ENCODE measurements at places on chromosomes 16 and 17.
A peak's percentile ranks its signal among the peaks of the same experiment; 100 is the strongest.

DNA sequence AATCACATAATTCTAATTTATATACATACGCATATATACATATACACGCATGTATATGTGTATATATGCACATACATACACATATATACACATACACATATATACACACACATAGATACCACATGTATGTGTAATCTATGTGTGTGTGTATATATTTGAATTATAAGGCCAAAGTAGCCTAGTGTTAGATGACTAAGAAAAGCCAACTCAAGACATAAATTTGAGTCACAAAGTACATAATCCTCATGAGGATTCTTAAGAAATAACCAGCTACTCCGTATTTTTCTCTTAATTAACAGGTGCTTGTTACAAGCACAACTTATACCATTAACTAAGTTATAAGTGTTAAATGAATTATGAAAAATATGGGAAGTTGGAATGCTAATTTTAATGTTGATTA is 84.9 kb downstream of the CACNG1 start:
- DNase-seq: no peak

GRCh38 chr16:82636485-82636884 is 9.7 kb downstream of the CDH13 start:
- no peak for DNase-seq

GRCh38 chr17:5468075-5468473 is 708 bp downstream of the DHX33 start:
- no peak for DNase-seq

DNA sequence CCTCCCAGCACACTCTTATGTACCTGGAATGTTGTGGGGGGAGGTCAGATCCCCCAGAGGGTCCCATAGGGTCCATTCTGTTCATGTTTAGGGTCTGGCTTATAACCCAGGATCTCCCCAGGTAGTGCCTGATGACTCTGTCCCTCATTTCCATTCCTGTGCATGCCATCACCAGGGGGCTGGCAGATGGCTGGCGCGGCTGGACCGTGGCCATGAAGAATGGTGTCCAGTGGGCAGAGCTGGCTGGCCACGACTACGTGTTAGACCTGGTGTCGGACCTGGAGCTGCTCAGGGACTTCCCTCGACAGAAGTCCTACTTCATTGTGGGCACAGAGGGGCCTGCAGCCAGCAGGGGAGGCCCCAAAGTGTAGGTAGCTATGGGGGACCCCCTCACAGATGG is 35.0 kb upstream of the ALKBH5 start:
- no peak for DNase-seq

- DNase-seq: no peak
Observed at GRCh38 chr16:25411396-25412081, 153.9 kb upstream of the ZKSCAN2 start.

DNA sequence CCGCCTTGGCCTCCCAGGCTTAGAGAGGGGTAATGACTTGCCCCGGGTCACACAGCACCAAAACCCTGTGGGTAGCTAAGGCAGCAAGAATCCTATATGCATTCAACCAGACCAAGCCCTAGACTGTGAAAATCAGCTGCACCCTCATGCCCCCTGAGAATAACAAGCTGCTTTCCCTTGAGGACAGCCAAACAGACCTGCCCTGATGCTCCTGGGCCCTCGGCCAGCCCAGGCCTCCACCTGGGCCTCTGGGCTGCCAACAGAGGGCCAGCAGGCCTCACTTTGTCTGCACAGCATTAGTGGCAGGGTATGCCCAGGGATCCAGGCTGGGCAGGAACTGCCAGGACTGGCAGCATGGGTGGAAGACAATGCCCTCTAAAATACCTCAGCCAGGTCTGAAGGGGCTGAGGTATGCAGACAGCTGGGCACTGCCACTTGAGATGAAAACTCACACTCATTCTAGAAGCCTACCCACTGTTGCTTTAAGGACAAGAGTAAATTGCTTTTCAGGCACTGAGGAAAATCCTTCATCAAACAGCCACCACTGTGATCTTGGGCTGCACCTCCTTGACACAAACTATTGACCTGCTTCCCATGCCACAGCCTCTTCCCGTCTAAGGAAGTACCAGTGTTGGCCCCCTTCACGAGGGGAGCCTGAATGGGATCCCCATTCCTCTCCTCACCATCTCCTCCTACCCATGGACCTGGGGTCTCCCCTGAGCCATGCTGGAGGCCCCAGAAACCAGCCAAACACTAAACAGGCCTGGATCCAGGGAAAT is 8.8 kb downstream of the ST3GAL2 start:
- no peak for DNase-seq

- no peak for DNase-seq
Observed at GRCh38 chr16:53565296-53565863, 62.4 kb upstream of the AKTIP start.

DNA sequence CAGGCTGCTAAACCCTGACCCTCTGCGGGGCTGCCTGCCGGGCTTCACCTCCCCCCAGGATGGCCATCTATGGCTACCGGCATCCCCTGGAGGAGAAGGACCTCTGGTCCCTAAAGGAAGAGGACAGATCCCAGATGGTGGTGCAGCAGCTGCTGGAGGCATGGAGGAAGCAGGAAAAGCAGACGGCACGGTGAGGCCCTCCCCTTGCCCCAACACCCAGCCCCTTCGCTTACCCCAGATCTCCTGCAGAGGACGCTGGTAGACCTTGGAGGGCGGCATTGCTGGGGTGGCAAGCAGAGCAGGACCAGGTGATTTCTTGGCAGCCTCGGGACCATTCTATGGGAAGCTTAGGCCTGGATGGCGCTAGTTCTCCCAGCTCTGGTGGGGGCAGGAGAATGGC is 24.5 kb downstream of the ABCC3 start:
- no peak for DNase-seq

- no peak for DNase-seq
Observed at GRCh38 chr16:1428511-1428910, 2.4 kb upstream of the PERCC1 start.

- DNase-seq: no peak
Observed at GRCh38 chr17:5408186-5408585, 11.3 kb downstream of the NUP88 start.

DNA sequence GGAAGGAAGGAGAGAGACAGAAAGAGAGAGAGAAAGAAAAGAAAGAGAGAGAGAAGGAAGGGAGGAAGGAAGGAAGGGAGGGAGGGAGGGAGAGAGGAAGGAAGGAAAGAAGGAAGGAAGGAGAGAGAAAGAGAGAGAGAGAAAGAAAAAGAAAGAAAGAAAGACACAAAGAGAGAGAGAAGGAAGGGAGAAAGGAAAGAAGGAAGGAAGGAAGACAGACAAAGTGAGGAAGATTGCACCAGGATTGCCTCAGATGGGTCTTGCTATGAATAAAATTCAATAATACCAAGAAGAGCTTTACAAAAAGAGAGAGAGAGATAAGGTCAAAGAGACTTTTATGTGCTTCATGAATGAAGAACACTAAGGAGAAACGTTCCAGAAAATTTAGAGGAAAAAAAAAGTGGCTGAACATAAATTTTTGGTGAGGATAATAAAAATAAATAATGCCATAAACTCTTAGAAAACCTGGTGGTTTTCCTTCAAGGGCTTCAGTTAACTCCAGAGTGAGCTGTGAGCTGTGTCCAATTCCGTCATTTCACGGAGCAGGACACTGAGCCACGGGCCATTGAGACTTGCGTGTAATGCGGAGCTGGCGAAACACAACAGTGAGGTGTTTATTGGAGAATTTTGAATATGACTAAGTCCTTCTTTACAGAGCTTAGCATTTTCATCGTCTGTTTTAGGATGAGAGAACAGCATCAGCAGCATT is 72.7 kb upstream of the TNRC6C start:
- no peak for DNase-seq

GRCh38 chr17:81097134-81097942 is 62.4 kb downstream of the BAIAP2 start:
- peak; percentile 32 for DNase-seq

- no peak for DNase-seq
Observed at GRCh38 chr16:72940886-72941285, 107.0 kb downstream of the ZFHX3 start.

DNA sequence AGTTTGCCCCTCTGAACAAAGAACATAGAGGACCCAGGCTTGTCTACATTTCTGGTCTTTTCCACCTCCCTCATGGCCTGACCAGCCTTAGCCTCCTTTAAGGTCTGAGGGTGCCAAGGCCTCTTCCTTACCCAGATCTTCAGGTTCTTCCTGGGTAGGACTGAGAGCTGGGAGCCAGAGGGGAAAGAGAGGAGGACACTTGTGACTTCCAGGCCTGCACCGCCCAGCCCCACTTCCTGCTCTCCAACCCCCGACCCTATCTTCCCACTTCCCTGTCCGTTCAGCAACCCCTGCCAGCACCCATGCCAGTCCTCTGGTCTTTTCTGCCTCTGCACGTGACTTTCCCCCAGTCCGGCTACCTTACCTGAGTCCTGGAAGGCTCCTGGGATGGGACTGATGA is 534 bp downstream of the PRSS36 start:
- no peak for DNase-seq

- DNase-seq: no peak
Observed at GRCh38 chr17:43367737-43368242, 31.0 kb upstream of the ARL4D start.

GRCh38 chr16:27315333-27316037 is 1.7 kb downstream of the IL4R start:
- no peak for DNase-seq

- DNase-seq: no peak
Observed at GRCh38 chr17:31067691-31068184, 27.0 kb upstream of the NF1 start.

DNA sequence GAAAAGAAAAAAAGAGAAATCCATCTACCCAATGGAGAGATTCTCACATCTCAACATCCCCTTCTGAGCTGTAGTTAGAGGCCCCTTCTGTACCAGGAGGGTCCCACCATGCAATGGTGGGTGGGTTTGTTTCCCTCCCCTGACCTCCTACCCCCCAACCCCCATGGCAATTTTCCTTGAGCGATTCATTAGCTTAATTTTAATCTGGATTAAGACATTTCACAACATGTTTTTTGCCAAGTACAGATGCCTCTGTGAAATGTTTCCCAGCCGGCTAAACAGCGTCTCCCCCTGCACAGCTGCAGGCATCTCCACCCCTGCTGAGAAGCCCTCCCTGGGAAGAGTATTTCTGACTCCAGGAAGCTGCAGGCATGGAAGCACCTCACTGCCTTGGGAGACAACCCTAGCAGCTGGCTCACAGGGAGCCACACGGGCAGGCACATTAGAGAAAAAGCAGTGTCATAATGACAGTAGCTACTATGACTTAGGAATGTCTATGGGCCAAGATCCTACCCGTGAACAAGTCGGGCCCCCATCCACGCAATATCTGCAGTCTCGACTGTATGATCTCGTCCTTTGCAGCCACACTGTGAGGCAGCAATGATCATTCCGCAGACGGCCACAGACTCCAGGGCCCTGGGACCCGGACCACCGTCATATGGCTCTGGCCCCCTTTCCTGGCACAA is 117.3 kb downstream of the ADCY9 start:
- no peak for DNase-seq

GRCh38 chr16:16141784-16142396 is 81.4 kb downstream of the ABCC6 start:
- DNase-seq: no peak
